ENCODE measurements at places on chromosomes 16 and 17.
A peak's percentile ranks its signal among the peaks of the same experiment; 100 is the strongest.

DNA sequence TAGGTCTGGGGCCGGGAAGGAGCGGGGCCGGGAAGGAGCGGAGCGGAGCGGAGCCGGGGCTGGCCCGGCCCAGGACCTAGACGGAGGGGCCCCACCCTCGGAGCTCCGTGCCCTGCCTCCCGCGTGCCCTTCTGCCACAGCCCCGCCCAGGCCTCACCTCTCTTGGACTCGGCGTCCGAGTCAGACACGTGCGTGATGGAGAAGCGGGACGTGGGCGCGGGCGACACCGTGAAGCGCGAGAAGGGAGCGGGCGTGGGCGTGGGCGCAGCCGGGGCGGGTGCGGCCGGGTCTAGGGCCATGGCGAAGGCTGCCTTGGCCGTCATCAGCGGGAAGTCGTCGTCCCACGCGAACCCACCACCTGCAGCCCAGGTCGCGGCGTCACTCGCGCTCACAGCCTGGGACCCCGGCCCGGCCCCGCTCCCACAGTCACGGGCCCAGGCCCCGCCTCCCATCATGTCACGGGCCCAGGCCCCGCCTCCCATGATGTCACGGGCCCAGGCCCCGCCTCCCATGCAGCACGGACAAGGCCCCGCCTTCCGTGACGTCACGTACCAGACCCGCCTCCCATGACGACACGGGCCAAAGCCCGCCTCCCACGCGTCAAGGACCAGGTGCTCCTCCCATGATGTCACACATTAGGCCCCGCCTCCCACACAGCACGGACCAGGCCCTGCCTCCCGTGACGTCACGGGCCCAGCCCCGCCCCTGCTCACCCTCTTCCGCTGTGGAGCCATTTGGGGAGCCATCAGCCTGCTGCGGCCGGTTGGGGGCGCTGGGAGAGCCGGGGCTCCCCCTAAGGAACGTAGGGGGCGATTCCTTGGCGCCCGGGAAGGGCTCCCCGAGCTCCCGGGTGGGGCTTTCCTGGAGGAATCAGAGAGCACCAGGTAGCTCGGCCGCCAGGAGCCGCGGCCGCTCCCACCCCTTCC, 45.8 kb upstream of the PVALEF start:
- peak; percentile 57 for DNase-seq

- DNase-seq: no peak
These were observed 52.6 kb downstream of the COX10 start for GRCh38 chr17:14121952-14122351.

- no peak for DNase-seq
These were observed 165.4 kb downstream of the AIPL1 start for GRCh38 chr17:6269478-6269877.

DNA sequence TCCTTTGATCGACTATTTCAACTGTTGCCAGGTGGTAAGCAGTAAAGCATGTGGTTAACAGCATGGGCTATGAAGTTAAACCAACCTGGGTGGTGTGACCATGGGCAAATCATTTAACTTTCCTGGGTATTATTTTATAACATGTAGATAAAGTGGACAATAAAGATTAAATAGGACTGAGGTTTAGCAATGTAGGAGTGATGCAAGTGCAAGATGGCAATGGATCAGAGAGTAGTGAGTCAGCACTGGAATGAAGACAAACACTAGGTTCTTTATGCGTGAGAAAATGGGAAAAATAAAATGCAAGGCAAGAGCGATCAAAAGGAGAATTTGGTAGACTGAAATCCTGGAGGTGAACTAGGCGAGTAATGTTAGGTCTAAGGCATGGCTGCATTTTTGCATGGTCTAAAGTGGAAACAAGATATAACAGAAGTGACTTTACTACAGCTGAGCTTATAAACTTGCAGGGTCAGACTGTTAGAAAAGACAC, 222.4 kb upstream of the AXIN2 start:
- DNase-seq: no peak

DNA sequence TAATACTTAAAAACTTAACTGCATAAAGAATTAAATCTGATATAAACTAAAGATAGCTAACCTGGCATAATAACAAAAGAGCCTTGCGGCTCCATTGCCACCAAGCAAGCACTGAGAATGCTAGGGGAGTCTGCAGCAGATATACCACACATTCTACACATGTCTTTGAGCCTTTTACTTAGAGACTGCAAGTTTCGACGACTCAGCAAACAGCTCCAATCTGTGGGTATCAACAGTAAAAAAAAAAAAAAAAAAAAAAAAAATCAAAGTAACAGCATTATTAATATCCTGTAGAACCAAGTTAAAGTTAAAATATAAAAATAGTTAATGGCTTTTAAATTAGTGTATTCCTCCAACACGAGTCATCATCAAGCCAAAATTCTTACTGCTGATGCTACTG, 27.8 kb upstream of the INTS2 start:
- no peak for DNase-seq

- no peak for DNase-seq
These were observed 135.8 kb downstream of the TRIM37 start for GRCh38 chr17:58970609-58971450.

GRCh38 chr16:12341423-12341822, 364.9 kb downstream of the SNX29 start:
- DNase-seq: no peak

- DNase-seq: no peak
These were observed 26.6 kb upstream of the ATP2C2 start for GRCh38 chr16:84341528-84342295.

DNA sequence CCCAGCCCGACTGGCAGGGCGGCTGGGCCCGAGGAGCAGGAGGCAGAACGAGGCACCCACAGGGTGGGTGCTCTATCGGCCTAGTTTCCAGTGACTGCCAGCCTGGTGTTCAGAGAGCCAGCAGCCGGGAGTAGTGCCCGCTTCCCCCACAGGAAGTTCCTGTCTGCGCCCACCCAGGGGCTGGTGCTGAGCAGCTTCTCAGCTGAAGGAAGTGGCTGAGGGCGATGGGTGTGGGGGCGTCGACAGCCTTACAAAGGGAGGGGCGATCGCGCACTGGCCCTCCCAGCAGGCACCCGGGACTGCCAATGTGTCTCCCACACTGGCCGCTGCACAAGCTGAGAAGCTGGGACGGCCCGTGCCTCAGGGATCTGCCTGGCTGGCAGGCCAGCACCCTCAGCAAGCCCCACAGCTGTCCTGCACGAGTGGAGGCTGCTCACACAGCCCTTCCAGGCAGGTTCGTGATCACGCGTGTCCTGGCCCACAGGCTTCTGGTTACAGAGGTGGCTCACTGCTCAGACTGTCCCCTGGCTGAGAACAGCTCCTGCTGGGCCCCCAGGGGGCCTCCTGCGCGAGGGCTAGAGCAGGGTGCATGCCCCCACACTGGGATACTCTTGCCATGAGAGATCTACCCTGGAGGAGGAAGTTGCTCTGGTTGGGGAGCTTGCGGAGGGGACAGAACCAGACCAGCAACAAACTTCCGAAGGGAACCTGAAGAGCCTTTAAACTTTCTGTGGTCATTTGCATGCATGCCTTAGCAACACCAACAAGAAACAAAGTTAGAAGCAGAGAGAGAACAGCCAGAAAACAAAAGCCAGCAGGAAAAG, 2.5 kb downstream of the RNF166 start:
- DNase-seq: peak; percentile 39

DNA sequence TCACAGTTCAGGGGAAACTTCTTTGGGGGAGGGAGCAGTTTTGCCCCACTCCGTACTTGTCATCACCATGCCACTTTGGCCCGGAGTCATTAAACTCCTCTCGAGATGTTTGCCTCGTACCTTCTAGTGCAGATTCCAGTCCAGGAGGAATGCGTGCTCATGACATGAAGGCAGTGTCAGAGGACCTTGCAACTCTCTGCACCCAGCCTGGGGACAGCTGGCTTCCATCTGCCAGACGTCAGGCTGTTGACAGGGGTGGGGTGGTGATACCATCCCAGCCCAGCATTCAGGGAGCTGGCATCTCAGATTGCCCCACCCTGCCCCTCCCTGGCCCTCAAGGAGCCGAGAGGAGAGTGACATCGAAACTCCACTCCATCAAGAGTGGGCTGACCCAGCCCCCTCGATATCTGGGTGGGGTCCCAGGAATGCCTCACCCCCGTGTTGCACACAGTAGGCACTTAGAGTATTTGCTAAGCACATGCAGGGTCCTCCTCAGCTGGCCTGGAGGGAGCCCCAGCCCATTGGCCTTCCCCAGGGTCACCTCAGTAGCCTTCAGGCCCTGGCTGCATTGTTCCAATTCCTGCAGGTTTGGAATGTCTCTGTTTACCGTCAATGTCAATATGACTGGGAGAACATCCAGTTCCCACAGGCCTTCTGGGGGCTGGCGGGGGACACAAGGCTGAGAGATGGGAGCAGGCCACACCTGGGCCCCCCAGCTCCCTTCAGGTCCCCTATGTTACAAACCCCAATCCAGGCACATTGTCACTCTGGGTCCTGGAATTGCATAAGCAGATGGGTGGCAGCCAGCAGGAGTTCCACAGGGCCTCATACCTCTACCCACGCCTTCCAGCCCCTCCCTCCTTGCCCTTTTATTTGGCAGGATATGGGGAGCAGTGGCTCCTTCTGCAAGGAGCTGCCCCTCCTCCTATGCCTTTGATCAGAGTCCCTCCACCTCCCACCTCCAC, 21.3 kb upstream of the EMP2 start:
- DNase-seq: no peak

GRCh38 chr17:74737299-74738050, 419 bp downstream of the RAB37 start:
- DNase-seq: no peak

DNA sequence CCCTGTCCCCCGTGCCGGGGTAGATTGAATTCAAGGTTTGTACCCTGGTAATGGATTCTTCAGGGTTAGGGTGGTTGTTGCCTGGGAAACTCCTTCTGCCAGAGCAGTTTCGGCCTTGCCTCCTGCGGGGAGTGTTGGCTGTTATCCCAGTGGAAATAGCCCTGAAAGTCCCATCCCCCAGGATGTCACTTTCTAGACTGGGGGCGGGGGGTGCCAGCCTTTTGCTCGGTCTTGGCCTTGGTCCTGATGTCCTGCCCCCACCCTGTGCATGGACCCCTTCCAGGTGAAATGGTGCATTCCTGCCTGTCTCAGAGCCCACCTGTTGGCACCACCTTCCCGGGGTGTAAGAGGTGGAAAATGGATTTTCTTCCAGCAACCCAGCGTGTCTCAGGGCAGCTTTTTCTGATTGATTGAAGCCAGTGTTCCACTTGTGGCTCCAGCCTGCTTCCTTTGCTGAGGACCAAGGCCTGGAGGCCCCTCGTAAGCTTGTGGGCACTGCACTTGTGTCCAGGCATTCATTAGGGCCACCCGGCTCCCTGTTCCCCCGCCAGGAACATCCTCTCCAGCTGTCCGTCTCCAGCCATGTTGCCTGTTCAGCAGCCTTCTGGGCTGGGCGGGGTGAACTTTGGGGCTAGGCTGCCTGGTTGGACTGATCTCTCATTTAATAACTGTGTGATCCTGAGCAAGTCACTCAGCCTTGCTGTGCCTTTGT, 25.6 kb downstream of the MGAT5B start:
- DNase-seq: no peak

GRCh38 chr16:15141586-15141985, 47.5 kb upstream of the RRN3 start:
- DNase-seq: no peak

DNA sequence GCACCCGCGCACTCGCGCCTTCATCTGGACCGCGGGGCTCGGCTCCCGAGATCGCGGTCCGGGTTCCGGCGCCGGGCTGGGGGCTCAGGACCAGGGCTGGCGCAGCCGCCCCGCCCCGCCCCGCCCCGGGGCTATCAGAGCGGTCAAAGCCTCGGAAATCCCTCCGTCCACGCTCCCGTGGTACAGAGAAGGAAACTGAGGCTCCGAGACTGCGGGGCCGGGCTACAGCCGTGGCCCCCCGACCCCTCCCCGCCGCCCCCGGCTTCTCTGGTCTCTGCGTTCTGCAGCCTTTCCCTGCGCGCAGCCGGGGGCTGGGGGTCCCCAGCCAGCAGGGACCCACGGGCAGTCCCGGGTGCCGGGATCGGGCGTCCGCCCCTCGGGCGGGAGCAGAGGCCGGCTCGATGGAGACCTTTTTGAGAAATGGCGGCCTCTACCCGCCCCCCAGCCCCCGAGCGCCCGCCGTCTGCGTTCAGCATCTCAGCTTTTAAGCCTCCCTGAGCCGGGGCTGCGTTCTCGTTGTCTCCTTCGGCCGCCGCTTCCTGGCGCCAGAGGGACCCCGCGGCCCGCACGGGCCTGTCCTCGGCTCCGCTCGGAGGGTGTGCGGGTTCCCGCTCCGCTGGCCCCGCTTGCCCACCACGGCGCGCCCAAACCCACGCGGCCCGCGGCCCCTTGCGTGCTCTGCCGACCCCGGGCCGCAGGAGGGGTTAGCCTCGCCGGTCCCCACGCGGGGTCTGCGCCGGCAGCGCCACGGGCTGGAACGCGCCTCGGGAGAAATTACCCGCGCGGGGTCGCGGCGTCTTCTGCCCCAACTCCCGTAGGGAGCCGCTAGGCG, 1.5 kb upstream of the NPTX1 start:
- DNase-seq: no peak

- no peak for DNase-seq
These were observed 13.3 kb upstream of the WNT3 start for GRCh38 chr17:46831573-46832330.

GRCh38 chr17:14306596-14306995, 5.7 kb downstream of the HS3ST3B1 start:
- DNase-seq: no peak

DNA sequence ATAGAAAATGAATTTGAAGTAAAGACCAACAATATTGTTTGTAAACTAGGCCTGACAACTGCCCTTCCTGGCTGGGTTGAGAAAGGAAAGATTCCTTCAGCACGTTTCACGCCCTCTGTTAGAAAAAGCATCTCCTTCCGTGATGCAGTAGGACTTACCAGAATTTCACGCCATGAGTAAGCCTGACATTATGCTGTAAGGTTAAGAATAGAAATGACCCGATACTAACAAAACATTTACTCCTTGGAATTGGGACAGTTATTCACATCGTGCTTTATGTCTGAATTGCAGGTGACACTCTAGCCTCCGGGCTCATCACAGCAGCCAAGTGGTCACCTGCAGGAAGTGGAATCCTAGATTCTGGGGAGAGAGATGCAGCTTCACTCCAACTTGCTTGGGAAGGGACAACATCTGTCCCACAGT, 17.5 kb downstream of the MARCHF10 start:
- no peak for DNase-seq

GRCh38 chr17:40791787-40792436, 7.8 kb downstream of the KRT28 start:
- no peak for DNase-seq

GRCh38 chr17:72219137-72219823, 98.5 kb downstream of the SOX9 start:
- DNase-seq: no peak

GRCh38 chr17:13302983-13303382, 285.2 kb upstream of the ELAC2 start:
- no peak for DNase-seq

DNA sequence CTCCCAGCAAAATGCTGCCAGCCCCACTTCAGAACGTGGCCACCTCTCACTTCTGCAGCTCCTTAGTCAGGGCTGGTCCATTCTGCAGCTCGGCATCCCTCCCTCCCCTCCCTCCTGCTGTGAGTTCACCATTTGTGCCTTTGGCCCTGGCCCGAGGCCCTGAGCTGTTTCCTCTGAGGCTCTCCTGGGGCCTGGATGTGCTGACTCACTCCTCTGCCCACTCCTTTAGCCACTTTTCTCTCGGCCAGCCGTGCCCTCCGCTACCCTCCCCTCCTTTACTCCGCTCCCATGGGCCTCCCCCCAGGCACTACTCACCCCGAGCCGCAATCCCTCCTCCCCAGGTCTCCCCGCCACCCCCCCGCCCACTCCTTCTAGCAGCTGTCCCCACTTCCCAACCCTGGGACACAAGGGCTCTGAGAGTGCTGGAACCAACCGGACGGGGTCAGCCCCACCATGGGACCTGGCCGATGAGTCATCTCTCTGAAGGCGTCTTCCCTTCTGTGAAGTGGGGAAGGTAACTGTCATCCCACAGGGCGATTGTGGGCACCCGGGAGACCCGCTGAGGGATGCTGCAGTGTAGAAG, 11.5 kb downstream of the KCNG4 start:
- DNase-seq: no peak
